Cortex of kidney (tissue), 1 donor: ENCODE measurements at places on chromosomes 2 and 18.

DNA sequence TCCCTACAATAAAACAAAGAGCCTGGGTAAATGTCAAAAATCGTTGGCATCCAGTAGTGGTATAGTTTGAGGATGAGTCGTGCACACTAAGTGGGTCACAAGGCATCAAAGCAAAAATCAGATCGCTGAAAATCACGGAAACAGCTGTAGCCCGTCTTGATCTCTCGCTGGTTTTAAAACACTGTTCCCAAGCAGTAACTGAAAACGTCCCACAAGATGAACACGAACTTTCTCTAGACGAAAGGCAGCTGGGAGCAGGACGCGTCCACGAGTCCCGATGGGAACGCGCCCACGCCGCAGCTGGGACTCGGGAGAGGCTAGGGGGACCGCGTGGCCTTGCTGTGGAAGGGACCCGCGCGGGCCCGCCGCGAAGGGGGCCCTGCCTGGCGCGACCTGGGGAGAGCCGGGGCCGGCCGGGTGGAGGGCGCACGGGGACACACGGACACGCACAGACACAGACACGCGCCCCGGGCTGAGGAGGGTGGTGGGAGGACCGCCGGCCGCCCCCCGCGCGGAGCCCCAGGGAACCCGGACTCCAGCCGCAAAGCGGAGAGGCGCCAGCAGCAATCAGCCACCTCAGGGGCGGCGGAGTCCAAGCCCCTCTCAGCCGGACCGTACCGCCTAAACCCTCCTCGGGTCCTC lies 651 bp downstream of the STK17B start:
- DNase-seq: no peak

- no peak for DNase-seq
Measured at GRCh38 chr2:39717067-39717466, 51.4 kb downstream of the TMEM178A start.

GRCh38 chr18:27942706-27943105 lies 234.2 kb downstream of the CDH2 start:
- DNase-seq: no peak

DNA sequence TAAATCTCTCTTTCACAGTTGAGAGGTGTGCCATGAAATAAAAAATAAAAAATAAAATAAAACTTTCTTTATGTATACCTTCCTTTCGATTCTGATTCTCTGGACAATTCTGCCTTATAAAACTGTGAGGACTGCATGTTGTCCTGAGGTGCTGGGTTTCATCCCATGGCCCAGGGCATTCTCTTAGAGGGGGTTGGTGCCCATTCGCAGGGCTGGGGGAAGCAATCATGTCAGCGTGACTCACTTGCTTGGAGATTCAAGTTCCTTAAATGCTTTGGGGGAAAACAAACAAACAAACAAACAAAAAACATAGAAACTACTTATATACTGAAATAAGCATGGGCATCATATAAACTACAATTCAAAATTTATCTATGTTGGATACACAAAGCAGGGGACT lies 122.0 kb upstream of the ST6GAL2 start:
- DNase-seq: no peak

DNA sequence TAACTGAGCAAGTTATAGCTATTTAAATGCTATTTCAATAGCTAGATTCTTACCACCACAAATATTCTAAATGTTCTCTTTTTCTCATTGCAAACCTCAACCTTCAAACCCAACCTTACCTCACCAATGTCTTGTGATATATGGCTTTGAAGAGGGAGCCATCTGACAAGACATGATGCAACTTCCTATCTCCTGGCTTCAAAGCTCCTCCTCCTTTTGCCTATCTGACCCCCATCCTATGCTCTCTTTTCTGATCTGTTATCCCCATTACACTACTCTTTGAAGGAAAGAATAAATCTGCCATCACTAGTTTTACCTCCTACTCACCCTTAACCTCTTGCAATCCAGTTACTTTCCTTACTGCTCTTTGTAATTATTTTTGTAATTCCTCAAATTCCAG lies 235.6 kb upstream of the ZSWIM2 start:
- no peak for DNase-seq

DNA sequence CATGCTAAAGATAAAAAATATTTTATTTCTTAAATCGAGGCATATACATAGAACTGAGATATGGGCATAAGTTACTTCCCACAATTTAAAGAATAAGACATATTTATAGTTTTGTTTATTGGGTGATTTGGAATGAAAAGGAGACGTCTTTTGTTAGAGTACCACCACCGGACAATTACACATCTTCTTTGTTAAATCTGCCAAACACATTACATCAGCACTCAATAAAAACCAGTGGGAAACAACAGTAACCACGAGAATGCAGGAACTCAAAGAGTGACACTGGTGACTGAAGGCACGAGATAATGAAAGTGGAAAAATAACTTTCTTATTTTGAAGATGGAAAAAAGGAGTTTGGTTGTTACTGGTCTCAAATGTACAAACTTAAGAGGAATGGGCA lies 92.6 kb upstream of the TFCP2L1 start:
- no peak for DNase-seq

DNA sequence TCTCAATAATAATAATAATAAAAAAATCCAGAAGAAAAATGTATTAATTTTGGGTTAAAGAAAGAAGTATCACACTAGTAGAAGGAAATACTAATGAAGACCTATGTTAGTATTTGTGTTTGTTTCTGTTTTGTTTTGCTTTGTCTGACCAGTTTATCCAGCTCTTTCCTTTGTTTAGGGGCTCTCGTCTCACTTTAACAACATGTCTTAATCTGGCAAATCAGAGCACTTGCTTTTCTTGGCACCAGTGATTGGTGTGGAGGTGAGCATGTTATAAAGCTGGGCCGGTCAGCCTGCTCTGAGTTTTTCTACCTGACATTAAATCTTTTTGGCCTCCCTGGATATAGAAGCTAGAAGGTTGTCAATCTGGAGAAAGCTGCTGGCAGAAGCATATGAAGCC lies 15.1 kb upstream of the MEX3C start:
- no peak for DNase-seq

DNA sequence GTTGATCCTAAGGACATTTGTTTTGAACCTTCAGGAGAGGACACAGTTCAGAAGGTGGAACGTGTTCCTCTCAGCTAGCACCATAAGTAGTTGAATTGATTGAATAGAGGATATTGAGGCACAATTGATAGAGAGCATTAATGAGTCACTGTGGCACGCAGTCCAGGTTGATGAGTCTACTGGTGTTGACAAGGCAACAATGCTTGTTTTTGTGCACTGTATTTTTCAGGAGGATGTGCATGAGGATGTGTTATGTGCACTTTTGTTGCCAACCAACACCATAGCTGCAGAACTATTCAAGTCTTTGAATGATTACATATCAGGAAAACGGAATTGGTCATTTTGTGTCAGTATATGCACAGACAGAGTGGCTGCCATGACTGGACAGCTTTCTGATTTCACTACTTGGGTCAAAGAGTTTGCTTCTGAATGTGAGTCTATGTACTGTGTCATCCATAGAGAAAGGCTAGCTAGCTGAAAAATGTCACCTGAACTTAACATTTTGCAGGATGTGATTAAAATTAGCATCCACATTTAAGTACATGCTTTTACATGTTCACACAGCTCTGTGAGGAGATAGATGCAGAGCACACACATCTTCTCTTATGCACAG lies 140.1 kb upstream of the B3GNT2 start:
- DNase-seq: no peak

GRCh38 chr18:75341267-75341666 lies 86.2 kb downstream of the SMIM21 start:
- no peak for DNase-seq

DNA sequence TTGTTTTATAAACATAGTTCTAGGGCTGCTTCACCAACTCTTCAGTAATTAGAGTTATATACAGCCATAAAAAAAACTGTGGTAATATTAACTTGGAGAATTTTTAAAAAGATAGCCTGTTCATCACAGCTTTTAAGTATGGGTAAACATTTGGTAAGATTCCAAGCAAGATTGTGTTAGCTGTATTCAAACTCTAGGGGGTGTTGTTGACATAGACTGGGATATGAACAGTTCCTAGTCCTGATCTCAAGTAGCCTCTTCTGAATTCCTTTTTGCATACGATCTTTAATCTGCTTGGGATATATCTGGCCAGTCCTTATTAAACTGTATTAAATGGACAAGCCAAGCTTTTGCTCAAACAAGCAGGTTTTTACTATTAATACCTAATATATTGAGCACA lies 13.4 kb downstream of the NOP58 start:
- no peak for DNase-seq

- no peak for DNase-seq
Measured at GRCh38 chr2:37005118-37005868, 39.0 kb upstream of the STRN start.

DNA sequence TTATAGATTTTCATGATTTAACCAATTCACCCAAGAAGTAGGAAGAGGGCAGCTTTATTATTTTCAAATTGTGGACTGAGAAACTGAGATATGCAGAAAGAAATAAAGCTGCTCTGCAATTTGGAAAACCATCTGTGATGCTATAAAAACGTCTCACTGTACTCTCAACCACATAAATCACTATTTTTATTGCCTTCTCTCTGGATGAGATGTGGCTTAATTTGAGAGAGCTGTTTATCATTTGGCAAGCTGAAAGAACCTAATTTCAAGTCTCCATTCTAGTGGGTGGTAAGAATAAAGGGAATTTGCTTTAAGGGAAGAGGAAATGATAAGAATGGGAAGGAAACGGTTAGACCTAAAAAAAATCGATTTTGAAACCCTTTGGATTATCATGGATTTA lies 49.9 kb upstream of the CYP1B1 start:
- DNase-seq: no peak
